ENCODE measurements at places on chromosomes 6 and 20.

GRCh38 chr6:167237438-167238145 is 53.5 kb upstream of the UNC93A start:
- DNase-seq = no peak

DNA sequence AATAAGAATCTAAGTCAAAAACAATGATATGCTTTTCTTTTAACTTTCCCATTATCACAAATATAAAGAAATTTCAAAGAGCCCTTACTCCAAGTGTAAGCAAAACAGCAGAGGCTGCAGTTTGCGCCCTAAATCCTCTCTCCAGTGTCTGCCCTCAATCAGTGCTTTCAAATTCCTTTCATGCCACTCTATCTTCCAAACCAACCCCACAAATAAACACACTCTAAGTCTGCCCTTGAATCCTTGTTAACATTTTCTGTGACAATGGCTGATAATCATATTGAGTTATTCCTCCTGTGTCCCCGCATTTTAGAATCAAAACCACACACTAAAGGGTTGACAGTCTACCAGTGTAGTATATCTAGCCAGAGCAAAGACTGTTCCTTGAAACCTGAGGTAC is 317.9 kb upstream of the MARCKS start:
- no peak for DNase-seq

- no peak for DNase-seq
Observed at GRCh38 chr6:90187437-90188121, 109.1 kb downstream of the BACH2 start.

DNA sequence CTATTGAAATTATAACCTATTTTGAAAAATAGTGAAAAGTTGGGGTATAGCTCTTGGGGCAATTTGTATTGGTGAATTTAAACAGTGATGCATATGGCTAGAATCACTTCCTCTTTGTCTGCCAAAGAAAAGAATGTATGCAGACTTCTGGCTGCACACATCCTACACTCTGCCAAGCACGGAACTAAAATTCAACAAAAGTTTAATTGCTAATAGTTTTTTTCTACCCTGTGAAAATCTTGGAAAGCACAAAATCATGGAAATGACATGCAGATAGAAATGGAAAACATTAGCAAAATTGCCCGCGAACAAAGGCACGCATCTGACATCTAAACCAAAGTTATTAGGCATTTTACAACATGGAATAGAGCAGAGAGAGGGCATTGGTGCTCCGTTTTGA is 106.4 kb upstream of the PDE10A start:
- no peak for DNase-seq

- no peak for DNase-seq
Observed at GRCh38 chr6:5125152-5126006, 40.2 kb downstream of the PPP1R3G start.

DNA sequence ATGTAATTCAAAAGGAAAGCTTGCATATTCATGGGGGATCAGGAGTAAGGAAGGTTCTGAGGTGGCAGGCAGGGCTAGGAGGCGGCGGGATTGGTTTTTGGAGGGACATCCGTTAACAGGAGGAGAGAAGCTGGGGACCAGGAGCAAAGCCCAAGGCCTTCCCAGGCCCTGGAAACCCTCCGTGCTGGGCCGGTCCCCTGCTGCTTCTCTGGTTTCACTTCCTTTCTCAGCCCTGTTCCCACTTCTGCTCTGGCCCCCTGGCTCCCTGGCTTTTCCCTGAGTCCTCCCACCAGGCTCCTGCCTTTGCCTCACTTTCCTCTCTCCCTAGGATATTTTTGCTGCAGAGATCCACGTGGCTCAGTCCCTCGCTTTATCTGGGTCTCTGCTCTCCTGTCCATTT is 26.4 kb upstream of the SALL4 start:
- no peak for DNase-seq

DNA sequence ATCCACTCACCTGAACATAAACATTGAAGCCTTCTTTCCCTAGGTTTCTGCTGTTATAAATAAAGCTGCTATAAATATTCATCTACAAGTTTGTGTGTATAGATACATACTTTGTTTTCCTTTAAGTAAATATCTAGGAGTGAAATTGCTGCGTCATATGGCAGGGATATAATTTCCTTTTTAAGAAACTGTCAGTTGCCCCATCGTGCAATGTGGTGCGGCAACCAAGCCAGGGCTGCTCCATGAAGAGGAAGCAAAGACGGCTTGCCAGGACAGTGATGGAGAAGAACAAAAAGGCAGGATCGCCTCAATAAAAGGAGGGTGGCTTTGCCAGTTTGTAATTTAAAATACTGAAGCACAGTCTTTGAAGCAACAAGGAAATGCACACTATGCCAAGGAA is 36.6 kb downstream of the CITED2 start:
- no peak for DNase-seq

DNA sequence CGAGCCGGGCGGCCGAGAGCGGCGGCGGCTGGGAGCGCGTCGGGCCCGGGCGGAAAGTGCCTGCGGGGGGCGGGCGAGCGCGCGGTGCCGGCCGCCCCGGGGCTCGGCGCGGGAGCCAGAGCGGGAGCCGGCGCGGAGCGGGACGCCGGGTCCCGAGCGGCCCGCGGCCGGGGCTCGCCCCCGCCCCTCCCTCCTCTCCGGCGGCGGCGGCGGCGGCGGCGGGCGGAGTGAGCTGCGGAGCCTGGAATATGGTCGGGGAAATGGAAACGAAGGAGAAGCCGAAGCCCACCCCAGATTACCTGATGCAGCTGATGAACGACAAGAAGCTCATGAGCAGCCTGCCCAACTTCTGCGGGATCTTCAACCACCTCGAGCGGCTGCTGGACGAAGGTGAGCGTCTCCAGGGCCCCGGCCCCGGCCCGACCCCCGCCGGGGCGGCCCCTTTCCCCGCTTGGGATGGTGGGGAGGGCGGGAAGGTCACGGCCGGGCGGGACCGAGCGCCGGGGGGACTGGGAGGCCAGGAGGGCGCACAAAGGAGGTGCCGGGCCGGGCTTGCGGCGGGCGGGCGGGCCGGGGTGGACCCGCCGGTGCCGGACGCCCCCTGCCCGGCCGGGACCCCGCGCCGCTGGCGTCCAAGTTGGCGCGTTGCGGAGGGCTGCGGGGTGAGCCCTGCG is 565 bp downstream of the QKI start:
- DNase-seq = peak; percentile 65

- no peak for DNase-seq
Observed at GRCh38 chr6:13914351-13914750, 10.4 kb upstream of the RNF182 start.

- DNase-seq = no peak
Observed at GRCh38 chr20:57251344-57251743, 15.1 kb downstream of the BMP7 start.

- DNase-seq = peak; percentile 47
Observed at GRCh38 chr6:151723152-151723551, 84.3 kb upstream of the ESR1 start.

DNA sequence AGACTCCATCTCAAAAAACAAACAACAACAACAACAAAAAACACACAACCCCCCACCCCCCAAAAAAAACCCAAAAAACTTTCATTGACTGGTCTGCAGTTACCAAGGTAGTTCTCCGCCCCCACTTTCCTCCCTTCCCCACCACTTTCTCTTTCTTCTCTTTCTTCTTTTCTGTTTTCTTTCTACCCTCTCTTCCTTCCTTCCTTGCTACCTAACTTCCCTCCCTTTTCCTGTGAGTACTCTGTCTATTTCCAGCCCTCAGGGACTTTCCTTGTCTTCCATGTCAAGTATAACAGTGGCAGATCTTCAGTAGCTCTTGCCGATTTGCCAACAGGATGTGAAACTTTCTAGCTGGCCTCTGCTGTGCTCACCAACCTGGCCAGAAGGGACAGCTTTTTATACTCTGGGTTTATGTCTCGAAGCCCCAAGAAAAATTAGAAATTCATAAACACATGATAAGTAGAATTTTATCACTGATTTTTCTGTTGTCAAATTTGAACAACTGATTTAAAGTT is 399.5 kb downstream of the QKI start:
- no peak for DNase-seq

- no peak for DNase-seq
Observed at GRCh38 chr20:59976156-59976782, 18.0 kb downstream of the CDH26 start.

GRCh38 chr6:156828280-156828703 is 51.1 kb downstream of the ARID1B start:
- peak; percentile 43 for DNase-seq

DNA sequence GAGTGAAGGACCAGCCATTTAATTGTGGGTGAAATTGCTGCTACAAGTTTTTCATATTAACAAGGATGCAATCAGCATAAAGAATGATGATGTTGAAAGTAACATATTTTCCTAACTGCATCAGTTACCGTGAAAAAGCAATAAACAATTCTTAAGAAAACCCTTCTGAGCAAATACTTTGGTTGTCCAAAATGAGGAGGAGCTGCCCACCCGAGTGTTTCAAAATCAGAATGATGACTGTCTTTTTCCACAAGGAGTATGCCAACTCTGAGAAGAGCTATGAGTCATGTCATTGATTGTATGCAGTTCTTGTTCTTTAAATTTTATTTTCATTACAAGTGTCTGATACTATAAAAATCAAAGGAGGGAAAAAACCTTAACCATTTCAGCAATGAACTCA is 470.5 kb downstream of the COL12A1 start:
- no peak for DNase-seq

- DNase-seq = peak; percentile 9
Observed at GRCh38 chr6:132648356-132648755, 10.6 kb downstream of the TAAR1 start.

DNA sequence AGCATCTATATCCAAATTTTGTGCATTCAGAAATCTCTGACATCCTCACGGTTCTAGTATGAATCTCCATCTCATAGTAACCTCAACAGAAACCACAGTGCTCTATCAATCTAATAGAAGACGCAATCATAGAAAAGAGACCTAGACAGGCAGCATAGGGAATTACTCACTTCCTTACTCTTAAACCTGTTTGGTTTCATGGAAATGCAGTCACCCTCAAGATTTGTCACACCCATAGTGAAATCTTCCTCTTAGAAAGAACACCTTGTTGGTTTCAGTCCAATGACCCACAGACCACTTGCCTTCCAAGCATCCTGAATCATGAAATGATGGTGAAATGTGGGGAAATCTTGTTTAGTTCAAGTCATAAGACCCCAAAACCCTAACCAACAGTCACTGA is 166.1 kb upstream of the PRDM1 start:
- DNase-seq = no peak

- DNase-seq = no peak
Observed at GRCh38 chr6:46190889-46191288, 20.1 kb upstream of the ENPP5 start.

DNA sequence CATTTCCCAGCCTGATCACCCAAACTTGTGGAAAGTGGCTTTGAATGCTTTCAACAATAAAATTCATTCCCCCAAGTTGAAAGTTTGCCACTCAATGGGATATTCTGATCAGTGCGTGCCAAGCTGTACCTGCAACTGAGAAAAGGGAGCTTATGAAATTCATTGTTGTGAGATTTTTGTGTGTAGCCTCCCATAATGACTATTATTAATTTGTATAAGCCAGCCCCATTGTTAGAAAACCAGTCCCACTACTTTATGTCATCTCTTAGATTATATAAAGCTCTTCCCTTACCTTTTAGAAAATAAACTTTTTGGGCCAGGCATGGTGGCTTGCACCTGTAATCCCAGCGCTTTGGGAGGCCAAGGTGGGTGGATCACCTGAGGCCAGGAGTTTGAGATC is 15.9 kb downstream of the IL20RA start:
- DNase-seq = no peak

DNA sequence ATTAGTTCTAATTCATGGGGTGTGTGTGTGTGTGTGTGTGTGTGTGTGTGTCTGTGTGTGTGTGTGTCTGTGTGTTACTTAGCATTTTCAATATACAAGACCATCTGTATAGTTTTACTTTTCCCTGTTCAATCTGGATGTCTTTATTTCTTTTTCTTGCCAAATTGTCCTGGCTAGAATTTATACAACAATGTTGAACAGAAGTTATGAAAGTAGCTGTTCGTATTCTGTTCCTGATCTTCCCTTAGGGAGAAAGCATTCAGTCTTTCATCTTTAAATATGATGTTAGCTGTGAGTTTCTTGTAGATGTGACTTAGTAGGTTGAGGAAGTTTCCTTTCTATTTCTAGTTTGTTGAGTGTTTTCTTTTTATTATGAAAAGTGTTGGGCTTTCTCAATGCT is 334.7 kb upstream of the RNF24 start:
- no peak for DNase-seq

DNA sequence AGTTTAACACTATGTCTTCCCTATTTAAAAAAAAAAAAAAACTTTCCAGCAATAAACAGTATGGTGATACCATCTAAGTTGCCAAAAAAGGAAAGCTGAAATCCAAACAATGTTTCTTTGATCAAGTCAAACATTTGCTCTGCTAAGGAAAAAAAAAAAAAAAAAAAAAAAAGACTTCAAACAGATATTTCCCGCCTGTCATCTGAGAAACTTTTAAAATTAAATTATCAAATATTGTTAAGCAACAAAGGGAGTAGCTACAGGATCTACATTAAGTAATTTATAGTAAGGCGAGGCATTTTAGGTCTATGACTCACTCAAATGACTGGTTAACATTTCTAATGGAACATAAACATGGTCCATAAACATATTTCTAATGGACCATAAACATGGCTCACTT is 121.2 kb downstream of the DST start:
- DNase-seq = no peak

DNA sequence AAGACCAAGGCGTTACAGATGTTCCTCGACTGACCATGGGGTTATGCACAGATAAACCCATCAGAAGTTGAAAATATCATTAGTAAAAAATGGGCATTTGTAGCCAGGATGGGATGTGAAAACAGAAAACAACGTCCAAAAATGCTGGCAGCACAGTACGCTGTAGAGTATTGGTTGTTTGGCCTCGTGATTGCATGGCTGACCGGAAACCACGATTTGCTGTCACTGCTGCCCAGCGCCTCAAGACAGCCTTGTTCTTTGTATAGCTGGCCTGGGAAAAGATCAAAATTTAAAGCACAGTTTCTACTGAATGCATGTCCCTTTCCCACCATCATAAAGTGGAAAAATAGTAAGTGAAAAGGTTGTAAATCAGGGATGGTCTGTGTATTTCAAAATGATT is 41.9 kb downstream of the MTHFD1L start:
- DNase-seq = no peak

GRCh38 chr6:53111865-53112264 is 36.8 kb downstream of the GCM1 start:
- DNase-seq = no peak

GRCh38 chr6:23367311-23367710 is 758.7 kb upstream of the NRSN1 start:
- no peak for DNase-seq

DNA sequence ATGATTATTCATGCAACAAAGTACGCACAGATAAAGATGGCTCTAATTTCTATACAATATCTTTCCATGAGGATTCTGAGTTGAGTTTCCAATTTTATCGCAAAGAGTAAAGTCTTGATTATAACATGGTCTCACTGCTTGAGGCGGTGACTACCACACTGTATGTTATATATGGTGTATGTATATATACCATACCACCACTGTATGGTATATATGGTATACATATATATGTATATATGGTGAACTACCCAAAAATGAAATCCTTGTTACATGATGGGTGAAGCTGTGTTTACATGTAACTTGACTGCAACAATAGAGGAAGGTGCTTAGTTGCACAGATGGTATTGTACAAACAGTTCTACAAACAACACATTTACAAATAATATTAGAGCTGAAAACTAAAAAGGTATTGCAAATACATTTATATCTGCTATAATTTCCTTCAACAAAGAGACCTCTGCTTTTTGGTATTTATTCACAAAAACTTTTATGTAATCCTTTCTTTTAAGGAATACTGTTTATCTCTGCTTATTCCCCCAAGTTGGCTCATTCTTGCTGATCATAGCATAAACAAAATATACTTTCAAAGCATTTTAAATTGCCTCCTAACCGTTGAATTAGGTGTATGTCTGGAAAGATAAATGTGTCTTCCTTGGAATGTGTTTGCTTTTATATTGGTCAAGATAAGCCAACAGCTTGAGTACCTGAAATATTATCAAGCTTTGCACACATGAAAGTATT is 77.7 kb upstream of the TPD52L1 start:
- no peak for DNase-seq

All from GM13977 (cell line).